ENCODE measurements at places on chromosomes 12 and 14. TPM values are rescaled to one million over a fixed set of nuclear protein-coding genes. Genes with fewer than 3 reads are reported as not detected.

The KLRC4 gene
- total RNA-seq = not detected

DNA sequence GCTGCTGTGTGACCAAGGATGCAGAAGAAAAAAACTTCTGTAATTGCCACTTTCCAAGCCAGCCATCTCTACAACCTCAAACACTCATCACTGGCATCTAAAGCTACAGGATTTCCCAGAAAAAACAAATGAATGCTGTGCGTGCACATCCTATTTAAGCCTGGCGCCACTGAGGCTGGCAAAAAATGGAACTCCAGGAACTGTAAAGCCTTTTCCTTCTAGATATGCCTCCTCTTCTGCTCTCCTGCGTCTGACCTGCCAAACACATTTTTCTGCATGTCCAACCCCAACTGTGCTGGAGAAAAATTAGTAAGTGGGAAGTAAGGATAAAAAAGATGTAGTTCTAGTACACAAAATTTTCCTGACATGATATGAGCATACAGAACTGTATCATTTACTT, 184.9 kb downstream of the ITPR2 start:
- peaks cover 12% of the 10 kb centered on the region for H3K36me3 ChIP-seq
- H3K4me1 ChIP-seq = no peaks in the 10 kb centered on the region
- H3K4me3 ChIP-seq = no peak overlapping the region
- H3K27ac ChIP-seq = no peak overlapping the region

- H3K4me1 ChIP-seq = peaks cover 52% of the 10 kb centered on the region
- no peaks in the 10 kb centered on the region for H3K36me3 ChIP-seq
- H3K27ac ChIP-seq = no peak overlapping the region
- peaks cover 99% of the 10 kb centered on the region for H3K27me3 ChIP-seq
Observed at GRCh38 chr14:60510254-60510950, 1.5 kb downstream of the SIX6 start.

- peaks cover 88% of the 10 kb centered on the region for H3K27me3 ChIP-seq
- peaks cover 18% of the 10 kb centered on the region for H3K4me1 ChIP-seq
- no peaks in the 10 kb centered on the region for H3K36me3 ChIP-seq
- no peak overlapping the region for H3K4me3 ChIP-seq
- no peak for DNase-seq
- H3K27ac ChIP-seq = no peak overlapping the region
Observed at GRCh38 chr12:132426349-132427173, 63.4 kb upstream of the FBRSL1 start.

DNA sequence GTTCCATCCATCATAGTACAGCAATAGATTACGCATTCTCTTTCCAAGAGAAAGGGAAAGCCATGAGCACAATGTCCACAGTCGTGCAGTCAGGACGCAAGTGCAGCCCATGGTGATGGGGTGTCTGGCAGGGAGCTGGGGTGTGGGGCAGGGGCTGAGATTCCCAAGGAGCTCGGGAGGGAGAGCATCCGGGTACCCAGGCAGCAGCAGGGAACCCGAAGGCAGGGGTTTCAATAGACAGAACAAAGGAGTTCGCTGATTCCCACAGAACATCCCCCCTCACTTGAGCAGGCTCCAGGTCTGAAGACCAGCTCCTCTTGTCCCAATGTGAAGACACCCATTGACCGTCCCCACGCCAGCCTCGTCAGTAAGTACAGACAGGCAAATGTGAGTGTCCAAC, 13.5 kb downstream of the ANHX start:
- no peaks in the 10 kb centered on the region for H3K27me3 ChIP-seq
- no peaks in the 10 kb centered on the region for H3K4me1 ChIP-seq
- no peak for DNase-seq
- H3K4me3 ChIP-seq = no peak overlapping the region

The MAP4K5 gene
- total RNA-seq = 19.8 TPM

All from heart right ventricle (tissue), 16 donors.